ENCODE measurements at places on chromosomes 4 and X.

- DNase-seq = no peak
Observed at GRCh38 chr4:176566769-176567168, 226.0 kb downstream of the VEGFC start.

DNA sequence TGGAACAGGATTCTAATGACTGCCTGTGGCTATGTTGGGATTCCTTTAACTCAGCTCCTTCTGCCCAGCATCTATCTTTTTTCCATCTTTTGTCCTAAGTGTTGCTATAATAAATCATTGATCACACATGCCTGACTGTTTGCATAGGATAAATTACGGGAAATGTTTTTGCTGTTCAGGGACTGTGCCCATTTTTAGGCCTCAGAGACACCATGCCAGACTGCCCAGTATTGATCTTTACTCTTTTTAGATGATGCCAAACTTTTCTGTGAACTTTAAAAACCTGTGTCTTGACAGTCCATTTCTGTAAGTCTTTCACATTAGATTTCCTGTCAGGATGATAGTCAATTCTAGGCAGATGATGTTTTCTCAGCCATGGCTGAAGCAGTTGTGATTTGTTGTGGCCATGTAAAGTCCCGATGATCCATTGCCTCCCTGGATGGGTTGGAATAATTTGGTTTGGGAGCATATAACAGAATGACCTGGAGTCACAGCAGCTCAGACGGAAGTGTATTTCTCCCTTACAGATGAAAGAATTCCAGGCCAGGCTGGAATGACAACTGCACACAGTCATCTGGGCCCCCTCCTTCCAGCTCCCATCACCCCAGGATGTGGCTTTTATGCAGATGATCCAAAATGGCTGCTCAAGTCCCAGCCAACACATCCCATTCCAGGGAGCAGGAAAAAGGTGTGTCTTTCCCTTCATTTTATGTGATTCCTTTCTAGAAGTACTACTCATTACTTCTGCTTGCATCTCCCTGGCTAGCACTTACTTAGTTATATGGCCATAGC, 3.4 kb downstream of the HTT-AS start:
- no peak for DNase-seq

GRCh38 chr4:90237751-90238530, 110.7 kb downstream of the CCSER1 start:
- DNase-seq = no peak

- DNase-seq = no peak
Observed at GRCh38 chr4:154030746-154031145, 241.9 kb upstream of the SFRP2 start.

GRCh38 chr4:65416891-65417290, 253.4 kb downstream of the EPHA5 start:
- DNase-seq = no peak

- DNase-seq = no peak
Observed at GRCh38 chrX:153153516-153153915, 25.6 kb upstream of the MAGEA1 start.

All from AML-193 (cell line).